Stimulated activated CD8-positive, alpha-beta memory T cell treated with anti-CD3 and anti-CD28 coated beads, Interleukin-7, amount 100 ng/mL, for 24 hours (primary cell): ENCODE measurements at places on chromosomes 5 and 9.

- peak; percentile 2 for DNase-seq
Measured at GRCh38 chr9:19231126-19231903, 822 bp downstream of the DENND4C start.

GRCh38 chr5:135857630-135858311, 23.3 kb downstream of the SLC25A48 start:
- DNase-seq: no peak

GRCh38 chr9:133428617-133429101, 6.5 kb downstream of the ADAMTS13 start:
- DNase-seq: no peak

GRCh38 chr5:93346301-93346700, 234.7 kb downstream of the NR2F1-AS1 start:
- DNase-seq: no peak

DNA sequence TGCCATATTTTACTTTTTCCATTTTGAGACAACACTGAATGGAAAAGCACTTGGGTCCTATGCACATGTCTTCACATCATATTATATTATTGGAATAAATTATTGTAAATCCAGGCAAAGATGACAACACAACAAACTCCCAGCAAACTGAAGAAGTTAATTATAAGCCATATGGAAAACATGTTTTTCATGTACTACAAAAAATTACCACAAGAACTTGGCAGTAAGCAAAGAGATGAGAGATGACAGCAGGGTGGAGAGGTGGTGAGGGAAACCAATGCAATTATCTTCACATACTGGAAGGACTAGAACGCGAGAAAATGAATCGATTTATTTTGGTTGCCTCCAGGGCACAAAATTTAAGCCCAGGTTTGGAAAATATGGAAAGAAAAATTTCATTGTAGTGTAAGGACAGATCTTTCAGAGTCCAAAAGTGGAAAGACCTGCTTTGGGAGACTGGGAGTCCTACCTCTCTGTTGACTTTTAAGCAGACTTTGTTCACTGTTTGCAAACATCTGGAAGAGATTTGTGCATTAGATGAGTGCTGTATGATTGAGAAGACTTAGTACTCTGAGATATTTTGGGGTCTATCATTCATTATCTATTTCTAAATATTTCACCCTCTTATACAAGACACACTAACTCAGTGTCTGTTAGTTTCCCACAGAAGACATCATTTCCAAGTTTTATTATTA, 138.0 kb downstream of the TMEM232 start:
- DNase-seq: no peak

DNA sequence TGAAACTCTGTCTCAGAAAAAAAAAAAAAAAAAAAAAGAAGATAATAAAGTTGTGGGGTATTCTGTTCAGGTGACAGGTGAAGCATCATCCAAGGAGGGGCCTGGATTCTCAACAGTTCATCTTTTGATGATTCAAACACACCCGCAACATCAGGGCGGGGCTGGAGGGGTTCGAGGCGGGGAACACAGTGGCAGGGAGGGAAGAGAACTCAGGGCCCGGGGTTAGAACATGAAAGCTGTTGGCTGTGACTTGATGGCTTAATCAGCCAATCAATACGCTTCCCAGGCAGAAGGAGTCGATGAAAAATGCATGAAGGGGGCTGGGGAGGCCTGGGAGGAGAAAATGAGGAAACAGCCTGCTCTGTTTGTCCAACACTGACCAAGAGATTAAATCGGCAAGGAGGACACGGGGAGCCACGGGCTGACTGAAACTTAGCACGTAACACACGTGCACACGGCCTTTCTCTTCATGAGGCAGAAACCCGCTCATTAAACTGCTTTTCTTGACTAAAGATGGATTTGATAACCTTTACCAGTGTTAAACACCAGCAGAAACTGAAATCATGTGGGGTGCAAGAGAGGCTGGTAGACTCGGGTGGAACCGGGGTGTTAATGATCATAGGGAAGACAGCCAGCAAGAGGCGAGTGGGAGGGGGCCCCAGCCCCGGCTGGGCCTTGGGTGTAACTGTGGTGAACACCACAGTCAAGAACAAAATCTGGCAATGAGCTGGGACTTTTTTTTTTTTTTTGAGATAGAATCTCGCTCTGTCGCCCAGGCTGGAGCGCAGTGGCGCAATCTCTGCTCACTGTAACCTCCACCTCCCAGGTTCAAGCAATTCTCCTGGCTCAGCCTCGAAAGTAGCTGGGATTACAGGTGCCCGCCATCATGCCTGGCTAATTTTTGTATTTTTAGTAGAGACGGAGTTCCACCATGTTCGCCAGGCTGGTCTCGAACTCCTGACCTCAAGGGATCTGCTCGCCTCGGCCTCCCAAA, 105.7 kb upstream of the RAPGEF1 start:
- no peak for DNase-seq

DNA sequence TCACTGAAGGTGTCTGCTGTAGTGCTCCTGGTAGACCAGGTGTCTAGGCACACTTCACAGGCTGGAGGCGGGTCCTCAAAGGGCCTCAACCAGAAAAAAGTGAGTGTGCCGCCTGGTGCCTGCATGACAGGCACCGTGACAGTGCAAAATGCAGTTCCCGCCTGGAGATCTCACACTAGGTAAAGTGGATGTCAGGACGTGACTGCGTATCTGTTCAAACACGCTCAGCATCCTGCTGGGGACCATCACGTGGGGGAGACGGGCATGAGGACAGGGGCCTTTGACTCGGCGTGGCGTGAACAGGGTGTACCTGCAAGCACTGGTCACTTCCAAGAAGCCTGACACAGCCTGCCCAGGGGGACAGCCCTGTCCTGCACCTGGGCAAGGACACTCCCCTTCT, 32.3 kb upstream of the NTNG2 start:
- DNase-seq: no peak

GRCh38 chr5:123279136-123279535, 144.1 kb downstream of the CEP120 start:
- DNase-seq: no peak

- DNase-seq: no peak
Measured at GRCh38 chr9:132228062-132228461, 66.2 kb downstream of the NTNG2 start.

DNA sequence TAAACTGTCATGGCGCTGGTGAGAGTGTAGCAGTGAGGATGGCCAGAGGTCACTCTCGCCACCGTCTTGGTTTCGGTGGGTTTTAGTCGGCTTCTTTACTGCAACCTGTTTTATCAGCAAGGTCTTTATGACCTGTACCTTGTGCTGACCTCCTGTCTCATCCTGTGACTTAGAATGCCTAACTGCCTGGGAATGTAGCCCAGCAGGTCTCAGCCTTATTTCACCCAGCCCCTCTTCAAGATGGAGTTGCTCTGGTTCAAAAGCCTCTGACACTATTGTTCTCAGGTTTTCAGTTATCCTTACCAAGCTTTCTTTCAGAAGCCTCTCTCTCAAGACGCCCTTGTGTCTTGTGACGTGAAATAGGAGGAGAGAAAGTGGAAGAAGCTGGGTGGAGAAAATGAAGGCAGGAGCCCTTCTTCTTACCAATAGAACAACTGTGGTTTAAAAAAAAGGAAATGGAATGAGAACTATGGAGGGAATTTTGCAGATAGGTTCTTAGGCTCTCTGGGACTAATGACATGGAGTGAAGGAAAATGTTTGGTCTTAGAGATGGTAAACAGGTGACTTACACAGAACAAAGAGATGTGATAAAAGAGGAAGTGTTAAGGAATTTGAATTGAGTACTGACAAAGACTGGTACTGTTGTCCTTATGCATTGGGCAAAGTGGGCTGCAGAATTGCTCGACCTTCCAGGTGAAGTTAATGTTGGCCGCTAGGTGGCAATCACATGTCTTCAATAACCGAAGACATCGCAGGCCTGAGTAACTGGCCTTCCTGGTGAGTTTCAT, 133.3 kb upstream of the RAI14 start:
- DNase-seq: no peak

- DNase-seq: no peak
Measured at GRCh38 chr5:116075191-116075831, 9.5 kb upstream of the COMMD10 start.

GRCh38 chr5:4230786-4231641, 635.4 kb downstream of the IRX1 start:
- DNase-seq: no peak

DNA sequence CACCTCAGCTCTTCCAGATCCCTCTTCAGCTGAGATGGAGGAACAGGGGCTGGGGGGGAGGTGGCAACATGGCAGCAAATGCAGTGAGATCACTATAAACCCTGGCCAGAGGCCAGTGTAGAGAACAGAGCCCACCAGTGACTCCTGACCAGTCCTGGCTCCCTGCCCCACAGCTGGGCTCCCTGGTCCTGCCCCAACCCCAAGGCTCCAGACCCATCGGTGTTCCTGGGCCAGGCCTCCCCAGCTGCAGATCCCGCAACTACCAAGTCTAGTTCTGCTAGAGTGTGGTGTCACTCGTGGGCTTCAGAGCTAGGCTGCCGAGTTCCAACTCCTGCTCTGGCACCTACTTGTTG, 16.8 kb downstream of the AKNA start:
- DNase-seq: no peak

GRCh38 chr5:132076202-132076830, 2.7 kb downstream of the CSF2 start:
- no peak for DNase-seq

DNA sequence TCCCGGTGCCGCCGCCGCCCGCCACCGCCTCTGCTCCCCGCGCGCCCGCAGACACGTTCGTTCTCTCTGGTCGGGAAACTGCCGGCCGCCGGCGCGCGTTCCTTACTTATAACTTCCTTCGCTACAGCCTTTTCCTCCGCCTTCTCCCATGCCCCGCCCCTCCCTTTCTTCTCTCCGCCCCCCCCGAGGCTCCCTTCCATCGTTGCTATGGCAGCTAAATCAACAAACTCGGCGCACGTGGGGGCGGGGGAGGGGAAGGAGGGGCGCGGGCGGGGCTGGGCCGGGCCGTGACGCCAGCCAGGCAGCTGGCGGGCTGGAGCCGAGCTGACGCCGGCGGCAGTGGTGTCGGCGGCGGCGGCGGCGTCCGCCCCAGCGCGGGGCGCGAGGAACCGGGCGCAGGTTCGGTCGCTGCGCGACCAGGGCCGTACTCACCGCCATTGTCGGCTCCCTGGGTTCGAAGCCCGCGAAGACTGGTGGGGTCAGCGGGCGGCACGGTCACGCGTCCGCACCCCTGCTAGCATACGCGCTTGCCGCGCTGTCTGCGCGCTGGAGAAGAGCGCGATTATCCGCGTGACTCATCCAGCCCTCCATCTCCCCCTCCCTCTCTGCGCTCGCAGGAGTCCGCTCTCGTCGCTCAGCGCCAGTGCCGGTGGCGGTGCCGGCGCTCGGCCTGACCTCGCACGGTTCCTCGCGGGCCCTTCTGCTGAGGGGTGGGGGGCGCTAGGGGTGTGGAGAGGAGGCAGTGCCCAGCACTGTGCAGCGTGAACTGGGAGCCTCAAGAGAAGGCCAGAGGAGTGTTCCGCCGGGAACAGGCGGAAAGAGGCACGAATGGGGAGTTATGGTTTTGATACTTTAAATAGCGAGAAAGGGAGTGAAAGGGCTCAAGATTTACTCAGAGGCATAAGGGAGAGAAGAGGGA, at the start of gene KLF4:
KLF4 (minus strand) TSS at position 83 of the 919 bp plus-strand sequence. CDS start 597 bp downstream, outside the sequence.
- DNase-seq: peak; percentile 36

DNA sequence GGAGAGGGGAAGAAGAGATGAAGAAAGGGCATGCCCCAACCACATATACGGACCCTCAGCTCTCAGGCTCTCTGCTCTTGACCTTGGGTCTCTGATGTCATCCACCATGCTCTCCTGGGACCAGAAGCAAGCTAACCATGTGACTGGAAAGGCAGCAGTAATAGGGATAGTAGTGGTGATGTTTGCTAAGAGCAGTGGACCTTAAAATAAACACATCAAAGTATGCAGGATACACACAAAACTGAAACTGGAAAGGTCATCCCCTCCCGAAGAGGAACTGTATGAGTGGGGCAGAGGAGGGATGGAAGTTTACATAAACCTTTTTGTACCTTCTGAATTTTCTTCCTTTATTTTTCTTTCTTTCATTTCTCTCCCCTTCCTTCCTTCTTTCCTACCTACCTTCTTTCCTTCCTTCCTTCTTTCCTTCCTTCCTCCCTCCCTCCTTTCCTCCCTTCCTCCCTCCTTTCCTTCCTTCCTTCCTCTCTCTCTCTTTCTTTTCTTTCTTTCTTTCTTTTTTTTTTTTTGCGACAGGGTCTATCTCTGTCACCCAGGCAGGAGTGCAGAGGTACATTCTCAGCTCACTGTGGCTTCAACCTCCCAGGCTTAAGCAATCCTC, 8.1 kb upstream of the PTPN3 start:
- DNase-seq: no peak

GRCh38 chr9:82421498-82421897, 432.9 kb downstream of the SPATA31D1 start:
- DNase-seq: no peak

DNA sequence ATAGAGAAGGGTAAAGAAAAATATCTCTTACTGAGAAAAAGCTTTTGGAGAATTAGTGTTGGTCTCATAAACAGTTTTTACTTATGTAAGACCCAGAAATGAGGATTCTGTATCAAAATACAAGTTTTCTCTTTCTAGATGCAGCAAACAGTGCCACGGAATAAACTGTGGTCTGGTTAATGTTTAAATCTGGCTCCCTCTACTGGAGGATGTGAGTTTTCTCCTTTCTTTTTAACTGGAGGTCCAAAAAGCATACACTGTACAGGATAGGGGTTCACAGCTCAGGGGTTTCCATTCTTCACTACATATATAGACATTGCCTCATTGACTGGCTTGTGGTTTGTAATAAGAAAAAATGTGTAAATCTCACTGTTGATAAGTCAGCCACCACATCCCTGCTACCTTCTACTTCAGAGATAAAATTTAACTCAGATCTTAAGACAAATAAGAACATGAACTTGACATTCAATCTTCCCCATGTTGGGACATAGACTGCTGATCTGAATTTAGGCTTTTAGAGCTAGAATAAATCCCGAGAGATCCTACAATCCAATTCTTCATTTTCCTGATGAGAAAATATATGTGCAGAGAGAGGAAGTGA, 98.9 kb downstream of the CFAP95 start:
- DNase-seq: no peak

- DNase-seq: no peak
Measured at GRCh38 chr9:97918611-97919010, 3.7 kb downstream of the TRMO start.

GRCh38 chr5:151239237-151239861, 13.6 kb upstream of the GM2A start:
- DNase-seq: peak; percentile 51

DNA sequence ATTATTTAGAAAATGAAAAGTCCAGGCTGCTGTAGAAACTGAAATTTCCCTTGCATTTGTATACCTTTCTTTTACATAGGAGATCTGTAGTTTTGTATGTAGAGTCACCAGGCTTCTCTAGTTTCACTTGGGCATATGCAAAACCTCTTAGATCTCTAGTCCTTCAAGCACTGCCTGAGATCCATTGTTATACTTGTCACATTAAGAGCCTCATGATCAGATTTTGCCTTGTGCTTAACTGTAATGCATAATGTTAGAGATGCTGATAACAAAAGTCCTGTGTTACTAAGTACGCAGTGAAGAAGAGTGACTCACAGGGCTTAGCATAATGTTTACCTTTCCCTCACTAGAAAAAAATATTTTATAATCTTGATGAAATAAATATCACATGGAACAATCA, 250.2 kb downstream of the CYLC2 start:
- no peak for DNase-seq
